Lung microvascular endothelial cell (primary cell): ENCODE measurements at places on chromosomes 2 and 18. TPM values are rescaled to one million over a fixed set of nuclear protein-coding genes. Genes with fewer than 3 reads are reported as not detected.

DNA sequence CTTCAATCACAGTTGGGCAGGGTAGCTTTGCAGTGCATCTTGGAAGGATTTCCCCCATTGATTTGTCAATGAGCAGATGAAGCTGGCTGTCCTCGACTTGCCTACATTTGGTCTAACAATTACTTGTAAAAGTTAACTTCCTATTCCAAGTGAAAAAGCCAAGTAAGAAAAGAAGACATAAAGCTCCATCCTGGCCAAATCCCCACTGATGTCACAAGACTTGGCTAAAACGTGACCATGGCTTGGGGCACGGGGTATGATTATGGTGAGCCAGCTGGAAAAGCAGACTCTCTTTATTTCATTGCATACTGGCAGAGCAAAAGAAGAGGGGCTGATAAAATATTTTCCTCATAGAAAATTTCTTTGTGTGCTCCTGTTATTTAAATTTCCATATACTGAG lies 25.4 kb upstream of the PID1 start:
- DNase-seq, result no peak

The NEU2 gene
- not detected in 2 replicates for total RNA-seq

The CAPN14 gene
- under 0.01 TPM in 1 of 2 replicates, not detected in the other for total RNA-seq

- peak; percentile 87 for DNase-seq
Measured at GRCh38 chr2:27085673-27086089, 891 bp upstream of the KHK start.
